ENCODE measurements at places on chromosomes 1 and 21.

GRCh38 chr21:41241341-41241740, 73.4 kb downstream of the BACE2 start:
- no peak for DNase-seq

GRCh38 chr1:46543761-46544560, 7.5 kb downstream of the KNCN start:
- DNase-seq: no peak

DNA sequence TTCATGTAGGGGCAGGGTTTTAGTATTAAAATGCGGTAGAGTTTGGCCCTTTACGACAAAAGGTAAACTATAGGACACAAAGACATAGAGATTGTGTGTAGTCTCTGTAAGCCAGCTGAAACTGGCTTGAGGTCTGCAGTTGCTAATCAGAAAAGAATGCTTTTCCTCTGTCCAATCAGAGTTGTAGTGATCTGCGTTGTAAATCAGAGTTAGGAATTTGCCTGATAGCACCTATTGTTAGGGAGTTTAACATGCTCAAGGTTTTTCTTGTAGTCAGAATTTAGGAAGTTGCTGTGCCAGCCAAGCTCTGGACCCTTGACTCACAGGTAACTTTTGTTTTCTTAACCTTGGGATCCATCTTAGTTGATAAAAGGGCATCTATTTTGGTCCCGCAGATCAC, 61.2 kb upstream of the VTCN1 start:
- no peak for DNase-seq

DNA sequence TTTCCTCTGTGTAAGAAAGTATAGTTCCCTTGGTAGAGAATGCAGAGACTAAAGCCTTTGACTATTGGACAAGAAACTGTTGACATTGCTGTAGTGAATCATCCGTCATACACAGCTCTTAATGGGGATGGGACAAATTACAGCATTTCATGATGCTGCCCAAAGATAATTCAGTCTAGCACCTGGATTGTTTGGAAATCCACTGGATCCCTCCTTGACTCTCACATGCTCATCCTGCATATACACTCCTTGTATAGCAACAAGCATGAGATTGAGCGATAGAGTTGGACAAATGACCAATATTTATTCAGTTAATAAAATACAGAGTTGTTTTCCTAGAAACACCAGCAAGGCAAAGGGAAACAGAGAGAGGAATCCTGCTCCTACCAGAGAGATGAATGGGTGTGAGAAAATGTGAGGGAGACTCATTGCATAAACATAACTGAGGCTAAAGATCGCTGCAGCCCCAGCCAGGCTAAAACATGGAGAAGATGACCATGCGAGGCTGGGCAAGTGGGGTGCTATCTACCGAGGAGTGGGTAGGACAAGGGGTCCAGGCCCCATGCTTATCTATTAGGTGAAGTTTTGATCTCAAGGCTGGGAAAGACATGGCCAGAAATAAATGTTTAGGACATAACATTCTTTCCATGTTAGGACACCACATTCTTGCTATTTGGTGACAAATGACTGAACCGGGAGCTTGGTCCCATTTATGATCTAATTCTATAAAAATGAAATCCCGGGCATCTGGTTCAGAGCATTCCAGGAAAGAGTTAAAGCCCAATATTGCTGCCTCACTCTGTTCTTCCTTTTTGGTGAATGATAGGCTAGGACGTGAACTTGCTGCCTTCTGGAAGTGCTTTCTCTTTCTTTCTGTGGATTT, 153.2 kb downstream of the TGFB2 start:
- DNase-seq: no peak

- no peak for DNase-seq
These were observed 30.4 kb downstream of the VAV3 start for GRCh38 chr1:107934578-107934977.

GRCh38 chr1:239718571-239718970, 332.2 kb downstream of the CHRM3 start:
- no peak for DNase-seq

GRCh38 chr1:51622455-51622913, 5.6 kb downstream of the OSBPL9 start:
- peak; percentile 20 for DNase-seq

DNA sequence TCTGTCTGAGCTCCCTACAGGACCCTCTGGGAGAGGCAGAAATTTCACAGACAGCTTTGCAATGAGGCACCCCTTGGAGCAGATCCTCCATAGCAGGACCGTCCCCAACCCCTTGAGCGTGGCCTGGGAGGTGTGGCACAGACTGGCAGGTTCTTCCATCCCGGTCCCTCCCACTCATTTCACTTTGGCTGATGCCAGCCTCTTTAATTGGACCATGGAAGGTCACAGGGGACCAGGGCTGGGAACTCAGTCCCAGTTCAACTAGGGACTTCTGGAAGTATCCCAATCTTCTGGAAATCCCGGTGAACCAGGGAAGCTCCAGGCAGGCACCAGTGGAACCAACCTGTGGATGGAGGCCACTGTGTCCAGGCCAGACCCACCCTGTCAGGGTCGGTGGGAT, 83.7 kb downstream of the SPSB1 start:
- no peak for DNase-seq

- DNase-seq: no peak
These were observed 42.4 kb downstream of the RNF2 start for GRCh38 chr1:185087746-185088145.

DNA sequence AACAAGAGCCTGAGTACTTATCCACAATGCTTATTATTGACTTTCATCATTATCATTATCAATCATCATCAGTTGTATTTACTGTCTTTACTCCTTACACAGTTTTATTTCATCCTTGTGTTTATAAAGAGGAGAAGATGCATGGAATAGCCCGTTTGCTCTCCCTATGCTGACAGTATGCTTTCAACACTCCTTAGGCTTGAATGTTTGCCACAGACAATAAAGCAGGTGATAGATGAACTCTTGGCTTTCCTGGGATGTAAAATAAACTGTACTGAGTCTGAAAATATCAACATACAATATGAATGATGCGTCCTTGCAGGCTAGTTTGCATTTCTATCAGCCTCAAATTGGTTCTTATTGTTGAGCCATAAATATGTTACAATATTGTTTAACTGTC, 891.8 kb upstream of the NCAM2 start:
- no peak for DNase-seq

- DNase-seq: peak; percentile 86
These were observed 178.0 kb downstream of the CAMTA1 start for GRCh38 chr1:6962996-6963911.

GRCh38 chr1:40783001-40783905, at the start of gene KCNQ4:
Gene KCNQ4, plus strand, starts transcription at chr1:40783787. Its CDS starts 307 bp downstream, at chr1:40784094.
- DNase-seq: no peak

DNA sequence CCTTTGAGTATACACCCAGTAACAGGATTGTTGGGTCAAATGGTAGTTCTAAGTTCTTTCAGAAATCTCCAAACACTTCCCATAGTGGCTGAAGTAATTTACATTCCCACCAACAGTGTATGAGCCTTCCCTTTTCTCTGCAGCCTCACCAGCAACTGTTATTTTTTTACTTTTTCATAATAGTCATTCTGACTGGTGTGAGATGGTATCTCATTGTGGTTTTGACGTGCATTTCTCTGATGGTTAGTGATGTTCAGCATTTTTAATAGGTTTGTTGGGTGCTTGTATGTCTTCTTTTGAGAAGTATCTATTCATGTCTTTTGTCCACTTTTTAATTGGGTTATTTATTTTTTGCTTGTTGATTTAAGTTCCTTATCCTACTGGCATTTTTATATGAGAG, 26.4 kb upstream of the LAMC1 start:
- no peak for DNase-seq

DNA sequence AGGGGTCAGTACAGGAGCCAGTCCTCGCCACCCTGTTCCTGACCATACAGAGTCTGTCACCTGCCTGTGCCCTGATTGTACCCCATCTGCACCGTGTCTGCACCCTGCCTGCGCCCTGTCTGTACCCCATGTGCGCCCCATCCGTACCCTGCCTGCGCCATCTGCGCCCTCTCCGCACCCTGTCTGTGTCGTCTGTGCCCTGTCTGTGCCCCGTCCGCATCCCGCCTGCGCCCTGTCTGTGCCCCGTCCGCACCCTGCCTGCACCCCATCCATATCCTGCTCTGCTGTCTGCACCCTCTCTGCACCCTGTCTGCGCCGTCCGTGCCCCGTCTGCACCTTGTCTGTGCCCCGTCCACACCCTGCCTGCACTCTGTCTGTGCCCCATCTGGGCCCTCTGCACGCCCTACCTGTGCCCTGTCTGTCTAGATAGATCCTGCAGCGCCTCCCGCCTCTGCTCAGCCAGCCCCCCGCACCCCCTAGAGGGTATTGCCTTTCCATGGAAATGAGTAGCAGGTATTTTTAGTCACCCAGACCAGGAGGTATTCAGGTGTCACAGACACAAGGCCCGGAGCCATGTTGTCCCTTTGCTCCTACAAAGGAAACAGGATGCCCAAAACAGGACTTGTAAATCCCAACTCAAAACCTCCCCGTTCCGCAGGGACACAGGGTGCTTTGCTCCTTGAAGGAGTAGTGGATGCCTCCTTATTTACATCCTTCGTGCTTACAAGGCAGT, 7.7 kb upstream of the NPHP4 start:
- no peak for DNase-seq

GRCh38 chr1:180863158-180863775, 49.4 kb upstream of the KIAA1614 start:
- no peak for DNase-seq

DNA sequence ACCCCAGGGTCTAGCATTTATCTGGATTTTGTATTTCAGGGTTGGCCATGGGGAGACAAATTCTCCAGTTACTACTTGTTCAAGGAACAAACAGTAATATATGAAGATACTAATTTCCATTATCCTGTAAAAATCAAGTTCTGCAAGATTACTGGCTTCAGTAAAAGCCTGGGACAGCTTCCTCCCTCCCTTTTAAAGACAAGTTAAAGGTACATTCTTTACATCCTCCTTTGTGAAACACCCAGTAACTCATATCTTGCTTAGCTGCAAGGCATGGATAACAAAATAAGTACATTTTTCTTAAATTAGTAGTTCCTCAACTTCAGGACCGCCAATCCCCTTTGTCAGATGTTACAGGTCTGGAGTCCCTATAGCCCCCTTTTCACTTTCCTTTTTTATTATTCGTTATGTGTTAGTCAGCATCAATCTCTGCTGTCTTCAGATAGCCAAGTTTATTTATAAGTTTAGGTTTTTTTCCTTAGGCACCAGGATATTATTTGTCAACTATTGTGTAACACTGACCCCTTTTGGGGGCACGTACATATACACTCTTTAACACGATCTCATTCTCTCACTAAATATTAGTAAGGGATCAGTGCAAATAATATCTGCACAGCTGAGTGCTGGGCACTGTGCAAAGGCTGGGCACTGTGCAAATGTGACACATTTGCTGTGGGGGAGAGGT, 9.8 kb downstream of the ERRFI1 start:
- no peak for DNase-seq

DNA sequence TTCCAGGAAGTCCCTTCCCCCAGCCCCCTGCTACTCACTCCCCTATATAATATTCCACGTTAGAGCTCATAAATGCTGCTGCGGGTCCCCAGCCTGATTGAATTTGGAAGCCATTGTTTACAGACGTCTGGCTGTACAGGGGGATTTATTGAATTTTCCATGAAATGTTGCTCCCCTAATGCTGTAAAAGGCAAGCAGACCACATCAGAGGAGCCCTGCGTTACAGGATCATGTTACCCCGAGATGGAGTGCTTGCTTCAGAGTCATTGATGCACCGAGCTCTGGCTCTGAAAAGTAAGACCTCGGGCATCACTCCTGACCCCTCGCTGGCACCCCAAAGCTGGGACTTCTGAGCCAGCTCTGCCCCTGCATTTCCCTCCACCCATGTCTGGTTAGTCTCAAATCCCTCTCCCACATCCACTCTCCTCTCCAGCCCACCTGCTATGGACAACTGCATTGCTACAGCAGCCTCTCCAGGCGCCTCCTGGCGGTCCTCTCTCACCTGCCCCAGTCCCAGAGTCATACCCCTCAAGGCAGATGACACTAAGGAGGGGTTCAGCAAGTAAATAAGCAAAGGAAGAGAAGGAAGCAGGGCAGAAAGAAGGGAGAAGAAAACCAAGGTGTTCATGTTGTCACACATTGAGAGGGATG, 127.8 kb downstream of the TMEM53 start:
- DNase-seq: no peak

DNA sequence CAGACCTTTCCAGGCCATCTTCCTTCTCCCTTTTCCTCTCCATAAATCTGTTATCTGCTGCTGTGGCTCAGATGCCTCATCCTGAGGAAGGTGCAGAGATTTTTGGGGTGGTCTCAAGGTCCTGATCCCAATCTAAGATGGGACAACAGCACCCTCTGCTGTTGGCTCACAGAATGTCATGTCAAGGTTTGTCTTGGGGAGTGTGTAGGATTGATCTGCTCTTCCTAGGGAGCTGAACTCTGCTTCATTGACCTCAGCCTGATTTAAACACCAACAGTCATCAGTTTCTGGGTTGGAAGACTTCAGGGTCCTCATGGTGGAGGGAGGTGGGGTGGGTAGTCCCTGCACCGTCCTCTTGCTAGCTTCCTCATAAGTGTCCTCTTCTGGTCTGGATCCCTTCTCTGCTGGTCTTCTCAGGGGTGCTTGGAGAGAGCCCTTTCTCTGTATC, 62.8 kb upstream of the LAX1 start:
- peak; percentile 50 for DNase-seq

DNA sequence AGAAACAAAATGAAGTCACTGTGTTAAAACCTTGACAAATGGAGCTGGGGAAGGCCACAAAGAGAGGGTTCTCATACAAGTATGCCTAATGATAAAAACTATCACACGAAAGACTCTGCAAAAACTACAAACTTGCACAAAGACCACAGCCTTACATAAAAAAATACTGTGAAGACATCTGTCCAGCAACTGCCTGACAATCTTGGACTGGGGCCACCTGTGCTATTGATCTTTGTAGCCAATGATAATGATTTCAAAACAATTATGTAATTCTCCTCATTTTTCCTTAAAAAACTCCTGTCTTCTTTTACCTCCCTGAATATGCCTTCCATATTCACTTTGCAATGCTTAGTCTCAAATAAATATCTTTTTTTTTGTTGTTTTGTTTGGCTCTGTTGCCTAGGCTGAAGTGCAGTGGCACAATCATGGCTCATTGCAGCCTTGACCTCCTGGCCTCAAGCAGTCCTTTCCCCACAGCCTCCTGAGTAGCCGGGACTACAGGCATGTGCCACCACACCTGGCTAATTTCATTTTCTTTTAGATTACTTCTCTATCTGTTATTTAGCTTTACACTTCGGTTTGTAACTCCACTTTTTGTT, 79.4 kb upstream of the RHOU start:
- no peak for DNase-seq

- DNase-seq: no peak
These were observed 47.8 kb upstream of the ZP4 start for GRCh38 chr1:237938553-237938952.

Measured in stimulated activated CD4-positive, alpha-beta T cell treated with anti-CD3 and anti-CD28 coated beads, Interleukin-1b, Interleukin-23, amount 100 ng/mL, for 48 hours (primary cell).